ENCODE measurements at places on chromosomes 7 and 10.

GRCh38 chr7:30476459-30477145 is 2.0 kb downstream of the NOD1 start:
- DNase-seq, result no peak

DNA sequence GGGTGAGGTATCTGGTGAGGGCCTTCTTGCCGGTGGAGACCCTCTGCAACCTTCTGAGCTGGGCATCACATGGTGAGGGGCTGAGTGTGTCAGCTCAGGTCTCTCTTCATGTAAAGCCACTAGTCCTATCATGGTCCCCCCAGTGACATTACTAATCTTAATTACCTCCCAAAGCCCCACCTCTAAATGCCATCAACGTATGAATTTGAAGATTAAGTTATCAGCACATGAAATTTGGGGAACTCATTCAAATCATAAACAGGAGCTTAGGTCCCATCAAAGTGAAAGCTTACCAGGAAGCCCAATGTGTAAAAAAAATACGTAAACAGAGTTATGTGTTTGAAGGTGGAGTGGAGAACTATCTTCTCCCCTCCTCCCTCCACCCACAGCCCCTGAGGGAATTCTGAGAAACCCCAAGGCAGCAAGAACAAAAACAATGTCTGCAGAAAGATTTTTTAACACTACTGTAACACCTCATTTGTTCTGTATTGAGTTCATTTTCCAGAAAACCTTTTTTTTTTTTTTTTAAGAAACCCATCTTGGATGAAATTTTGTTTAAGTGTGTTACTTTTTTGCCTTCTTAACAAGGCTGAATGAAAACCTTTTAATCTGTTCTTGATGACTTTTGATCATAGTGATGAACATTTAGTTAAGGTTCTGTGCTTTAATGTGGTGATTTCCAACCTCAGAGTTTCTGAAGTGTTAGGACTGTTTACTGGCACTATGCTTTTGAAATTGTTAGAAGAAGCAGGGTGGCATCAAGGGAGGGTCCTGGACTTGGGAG is 19.1 kb upstream of the PCGF5 start:
- no peak for DNase-seq

- DNase-seq, result no peak
Measured at GRCh38 chr7:152081088-152081487, 55.6 kb downstream of the GALNT11 start.

GRCh38 chr10:105210546-105210945 is 569.5 kb downstream of the SORCS3 start:
- DNase-seq, result no peak

DNA sequence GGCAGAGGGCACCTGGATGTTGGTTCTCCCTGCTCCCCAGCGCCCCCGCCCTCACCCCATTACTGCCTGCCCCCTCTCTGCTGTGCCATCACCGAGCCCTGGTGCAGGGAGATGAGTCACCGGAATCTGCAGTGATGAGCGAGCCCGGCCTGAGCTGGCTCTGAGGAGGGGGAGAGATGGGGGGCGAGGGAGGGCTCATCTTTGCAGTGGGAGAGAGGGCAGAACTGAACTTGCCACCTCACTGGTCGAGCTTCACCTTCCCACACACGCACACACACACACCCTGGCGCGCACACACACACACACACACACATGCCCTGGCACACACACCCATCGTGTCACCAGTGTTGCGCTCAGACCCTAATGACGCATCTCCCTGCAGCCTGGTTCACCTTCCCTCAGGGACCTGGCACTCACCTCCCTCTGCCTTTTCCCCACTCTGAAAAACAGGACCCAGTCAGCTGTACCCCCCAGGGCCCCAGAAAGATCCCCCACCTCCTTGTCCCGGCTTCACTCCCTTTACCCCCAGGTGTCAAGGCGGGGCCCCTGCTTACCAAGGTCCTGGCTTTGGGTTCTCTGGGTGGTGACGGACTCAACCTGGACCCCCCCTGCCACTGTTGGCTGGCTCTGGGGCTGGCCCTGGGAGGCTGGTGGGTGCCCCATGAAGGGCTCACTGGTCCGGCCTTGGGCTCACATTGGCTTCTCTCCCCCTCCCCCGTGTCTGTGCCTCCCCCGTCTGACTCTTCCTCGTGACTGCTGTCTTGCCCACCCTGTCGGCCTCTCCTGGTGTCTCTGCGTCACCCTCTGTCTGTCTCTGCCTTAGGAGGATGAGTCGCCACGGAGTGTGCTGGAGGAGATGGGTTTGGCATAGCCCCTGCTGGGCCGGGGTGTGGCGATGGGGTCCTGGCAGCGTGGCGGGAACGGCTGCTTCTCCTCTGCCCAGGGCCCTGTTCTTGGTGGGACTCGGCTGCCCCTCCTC is 5.4 kb downstream of the VGF start:
- DNase-seq, result no peak

DNA sequence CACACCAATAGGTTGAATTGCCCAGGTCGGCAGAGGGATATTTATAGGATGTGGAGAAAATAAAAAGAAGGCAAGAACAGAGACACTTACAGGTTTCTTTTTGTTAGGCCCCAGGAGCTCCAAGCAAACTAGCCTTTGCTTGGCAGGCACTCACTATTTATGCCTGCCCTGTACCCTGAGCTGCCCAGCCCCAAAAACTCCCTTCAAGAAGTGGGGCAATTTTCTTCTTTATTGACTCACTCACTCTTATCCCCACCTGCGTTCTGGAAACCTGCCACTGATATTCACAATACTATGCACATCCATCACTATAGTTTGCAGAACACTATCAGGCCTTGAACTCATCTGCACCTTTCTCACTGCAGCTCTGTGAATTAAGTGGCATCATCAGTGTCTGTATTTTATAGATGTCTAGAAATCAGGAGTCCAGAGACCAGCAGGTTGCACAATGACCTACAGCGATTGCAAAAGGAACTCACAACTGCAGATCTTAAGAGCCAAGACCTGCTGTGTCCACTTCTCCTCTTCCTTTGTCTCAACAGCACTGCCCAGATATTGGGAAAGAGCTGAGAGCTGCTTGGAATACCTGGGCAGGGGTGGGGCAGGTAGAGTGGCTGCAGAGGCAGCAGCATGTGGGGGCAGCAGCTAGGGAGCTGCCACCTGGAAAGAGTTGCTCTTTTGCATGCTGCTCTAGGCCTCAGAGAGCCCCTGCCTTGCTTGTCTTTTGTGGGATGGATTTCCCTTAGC is at the start of gene SFTPD:
SFTPD (minus strand) TSS at position 130 of the 747 bp plus-strand sequence. CDS start 2,446 bp downstream, outside the sequence.
- no peak for DNase-seq

Measured in hypothalamus (tissue), 51 donors.